ENCODE measurements at places on chromosomes 1 and 21.

- no peak for DNase-seq
Measured at GRCh38 chr1:218259800-218260199, 25.3 kb upstream of the RRP15 start.

DNA sequence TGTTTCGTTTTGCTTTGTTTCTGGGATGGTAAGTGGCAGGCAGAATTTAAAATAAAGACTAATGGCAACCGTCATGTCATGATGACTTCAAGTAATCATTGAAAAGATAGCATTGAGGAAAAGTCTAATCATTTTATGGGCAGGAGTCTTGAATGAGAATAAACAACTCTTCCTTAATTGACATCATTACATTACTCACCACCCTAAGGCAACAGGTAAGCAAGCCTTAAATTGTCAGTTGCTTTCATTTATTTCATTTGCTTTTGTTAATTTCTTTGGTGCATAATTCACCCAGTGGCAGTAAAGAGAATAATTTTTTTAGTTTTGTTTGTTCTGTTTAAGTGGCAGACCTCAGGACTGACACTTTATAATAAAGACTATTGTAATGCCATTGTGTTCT, 669.0 kb downstream of the RWDD3 start:
- DNase-seq, result no peak

DNA sequence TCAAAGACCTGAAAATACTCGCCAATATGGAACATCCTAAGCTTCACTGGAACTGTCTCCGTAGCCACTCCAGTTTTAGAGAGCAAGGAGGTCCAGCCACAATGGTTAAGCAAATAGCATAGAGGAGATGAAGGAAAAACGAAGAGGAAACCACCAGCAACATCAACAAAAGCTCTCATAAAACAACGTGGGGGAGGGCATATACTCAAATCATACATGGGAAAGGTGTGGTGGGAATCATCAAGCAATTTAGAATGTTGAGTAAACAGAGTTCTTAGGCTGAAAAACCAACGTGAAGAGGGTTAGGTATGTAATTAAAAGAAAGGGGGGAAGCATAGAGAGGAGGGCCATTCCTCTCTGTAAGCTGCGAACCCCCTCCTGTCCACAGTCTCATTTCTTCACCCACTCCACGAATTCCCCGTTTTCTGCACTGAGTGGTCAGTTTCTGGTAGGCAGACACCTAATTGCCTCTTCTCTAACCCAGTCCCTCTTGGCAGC, 1.0 kb downstream of the TMEM59 start:
- DNase-seq, result no peak

- no peak for DNase-seq
Measured at GRCh38 chr1:42966688-42967612, 8.3 kb upstream of the SLC2A1 start.

- no peak for DNase-seq
Measured at GRCh38 chr1:20376171-20376570, 85.5 kb downstream of the VWA5B1 start.

GRCh38 chr1:110538075-110538474, 19.1 kb upstream of the KCNA10 start:
- DNase-seq, result no peak

DNA sequence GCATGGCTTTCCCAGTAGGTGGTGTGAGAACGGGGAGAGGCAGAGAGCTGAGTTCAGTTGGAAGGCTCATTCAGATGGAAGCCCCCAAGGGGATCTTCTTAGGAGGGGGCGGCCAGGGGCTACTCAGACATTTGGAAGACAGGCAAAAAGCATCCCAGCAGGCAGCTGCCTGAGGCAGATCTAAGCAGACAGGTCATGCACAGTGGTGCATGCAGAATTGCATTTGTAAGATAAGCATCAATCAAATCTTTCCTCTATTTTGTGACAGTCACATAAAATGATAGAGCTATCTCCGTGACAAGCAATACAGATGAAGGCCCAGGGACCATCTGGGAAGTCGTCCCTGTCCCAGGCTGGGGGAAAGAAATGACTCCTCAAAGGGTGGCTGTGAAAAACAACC, 3.8 kb downstream of the RAB3B start:
- no peak for DNase-seq

GRCh38 chr1:84883286-84883685, 9.7 kb downstream of the LPAR3 start:
- DNase-seq, result no peak

DNA sequence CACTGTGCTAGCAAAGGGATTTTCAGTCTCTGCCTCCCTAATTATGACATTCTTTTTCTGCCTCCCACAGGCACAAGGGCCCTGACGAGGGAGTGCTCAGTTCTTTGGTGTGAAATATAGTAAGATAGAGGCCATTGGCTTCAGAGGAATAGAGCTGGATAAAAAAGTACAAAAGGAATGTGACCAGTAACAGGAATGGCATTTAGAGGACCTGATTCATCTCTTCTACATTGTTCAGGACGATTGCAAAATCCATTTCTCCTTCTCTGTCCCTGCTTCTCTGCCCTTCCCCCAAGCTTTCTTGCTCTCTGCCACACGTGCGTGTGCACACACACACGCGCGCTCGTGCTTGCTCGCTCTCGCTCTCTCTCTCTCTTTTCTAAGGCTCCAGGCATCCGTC, 668.2 kb downstream of the KIF26B start:
- DNase-seq, result no peak

DNA sequence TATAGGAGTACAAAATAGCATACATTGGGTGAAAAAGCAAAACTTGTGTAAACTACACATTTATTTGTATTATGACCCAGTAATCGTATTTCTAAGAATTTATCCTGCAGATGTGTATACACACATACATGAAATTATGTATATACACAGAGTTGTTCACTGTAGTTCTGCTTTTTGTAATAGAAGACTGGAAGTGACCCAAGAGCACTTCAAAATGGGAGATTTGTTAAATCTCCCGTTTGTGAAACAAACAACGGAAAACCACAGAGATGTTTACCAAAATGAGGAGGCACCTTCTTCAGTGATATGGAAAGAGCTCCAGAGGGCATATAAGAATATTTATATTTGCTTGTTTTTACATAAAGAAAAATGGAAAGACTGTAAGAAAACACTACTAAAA, 18.0 kb upstream of the MNDA start:
- no peak for DNase-seq

- DNase-seq, result no peak
Measured at GRCh38 chr1:221517961-221518360, 223.9 kb downstream of the DUSP10 start.

DNA sequence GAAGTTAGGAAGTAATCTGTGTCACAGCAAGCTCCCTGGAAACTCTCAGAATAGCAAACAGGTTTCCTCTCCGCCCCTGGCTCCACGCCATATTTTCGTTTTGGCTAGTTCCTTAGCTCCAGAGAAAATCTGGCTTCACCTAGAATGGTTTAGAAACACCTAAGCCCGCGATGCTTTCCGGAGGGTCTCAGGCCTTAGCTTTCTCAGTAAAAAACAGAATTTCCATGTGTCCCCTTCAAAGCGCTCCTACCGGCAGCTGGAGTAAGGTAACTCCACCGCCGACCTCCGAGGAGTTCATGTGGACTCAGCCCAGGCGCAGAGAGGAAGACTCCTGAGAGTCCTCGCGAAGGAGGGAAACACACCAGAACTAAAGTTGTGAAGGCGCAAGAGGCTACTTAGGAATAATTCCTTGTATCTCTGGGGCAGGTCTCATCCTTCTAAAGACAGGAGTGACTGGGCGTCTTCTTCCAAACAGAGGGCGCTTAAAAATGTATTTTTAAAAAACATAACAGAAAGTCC, 406 bp downstream of the KIAA0040 start:
- no peak for DNase-seq

DNA sequence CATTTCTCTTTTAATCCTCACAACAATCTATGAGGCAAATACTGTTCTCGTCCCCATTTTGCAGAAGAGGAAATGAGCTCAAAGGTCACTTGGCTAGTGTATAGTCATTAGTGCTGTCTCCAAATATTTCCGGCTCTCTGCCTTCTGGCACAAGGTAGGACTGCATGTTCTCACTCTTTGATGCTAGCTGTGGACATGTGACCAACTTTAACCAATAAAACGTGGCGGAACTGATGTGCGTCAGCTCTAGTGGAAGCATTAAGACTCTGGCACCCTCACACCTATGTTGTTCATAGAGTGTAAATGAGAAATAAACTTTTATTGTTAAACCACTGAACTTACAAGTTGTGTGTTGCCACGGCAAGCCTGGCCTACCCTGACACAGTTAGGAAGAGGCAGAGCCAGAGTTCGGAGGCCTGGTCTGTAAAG, 5.0 kb upstream of the KIF21B start:
- no peak for DNase-seq

DNA sequence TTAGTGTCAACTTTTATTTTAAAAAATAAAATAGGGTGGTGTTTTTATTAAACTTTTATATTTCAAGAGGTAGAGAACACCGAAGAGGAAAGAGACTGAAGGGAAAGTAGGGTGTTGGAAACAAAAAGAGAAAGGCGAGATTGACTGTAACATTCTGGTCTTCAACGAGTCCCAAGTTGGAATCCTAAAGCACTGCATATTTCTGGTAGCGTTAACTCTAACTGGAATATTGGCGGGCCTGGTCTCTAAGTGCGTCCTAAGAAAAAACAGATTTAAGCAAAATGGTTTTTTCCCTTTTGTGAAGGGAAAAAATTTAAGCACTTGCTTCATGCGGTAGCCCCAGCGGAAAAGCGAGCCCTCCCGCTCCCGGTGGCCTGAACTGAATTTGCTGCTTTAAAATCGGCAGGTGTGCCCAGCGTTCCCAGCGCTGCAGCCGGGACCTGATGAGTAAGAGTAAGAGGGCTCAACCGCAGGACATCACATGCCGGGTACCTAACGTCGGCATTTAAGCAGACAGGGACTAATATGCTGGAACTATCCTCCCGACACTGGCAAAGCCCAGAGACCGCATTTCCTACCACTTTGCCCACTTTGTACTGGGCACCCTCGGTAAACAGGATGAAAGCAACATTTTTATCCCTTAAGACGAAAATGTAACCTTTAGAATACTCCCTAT, 30.5 kb upstream of the NFIA start:
- no peak for DNase-seq

DNA sequence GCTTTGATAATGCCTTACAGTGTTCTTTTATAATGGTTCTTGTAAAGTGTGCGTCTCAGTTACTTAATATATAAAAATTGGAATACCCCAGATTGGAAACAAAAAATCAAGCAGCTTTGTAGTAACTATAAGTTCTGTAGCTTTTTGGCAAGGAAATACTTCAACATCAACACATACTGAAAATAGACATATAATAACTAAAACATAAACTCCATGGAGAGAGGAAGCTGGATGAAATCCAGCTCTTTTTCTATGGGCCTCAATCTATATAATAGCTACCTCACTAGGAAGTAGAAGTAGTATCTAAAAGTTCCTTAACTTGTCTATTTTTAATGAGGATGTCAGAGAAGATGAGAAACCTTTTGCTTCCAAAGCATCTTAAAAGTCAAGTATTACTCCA, 313.3 kb upstream of the NFIA start:
- no peak for DNase-seq

- no peak for DNase-seq
Measured at GRCh38 chr1:108049178-108049819, 84.3 kb upstream of the VAV3 start.

GRCh38 chr1:112788561-112788960, 73.4 kb upstream of the PPM1J start:
- DNase-seq, result no peak

DNA sequence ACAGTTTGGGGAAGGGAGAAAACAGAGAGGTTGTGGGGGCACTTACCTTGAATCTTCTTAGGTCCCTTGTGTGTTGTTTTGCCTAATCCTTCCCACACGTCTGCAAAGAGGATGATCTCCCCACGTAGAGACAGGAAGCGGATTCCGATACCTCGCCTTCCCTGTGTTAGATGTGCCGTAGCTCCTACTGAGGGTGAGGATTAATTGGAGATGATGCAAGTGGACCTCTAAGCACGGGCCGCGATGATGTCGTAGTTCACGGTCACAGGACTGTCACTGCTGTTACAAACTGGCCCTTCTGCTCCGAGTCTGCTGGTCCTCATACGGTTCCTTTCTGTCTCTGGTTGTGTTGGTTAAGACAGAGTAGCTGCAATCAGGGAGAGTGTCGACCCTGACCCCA, 27.7 kb downstream of the GALNT2 start:
- no peak for DNase-seq

DNA sequence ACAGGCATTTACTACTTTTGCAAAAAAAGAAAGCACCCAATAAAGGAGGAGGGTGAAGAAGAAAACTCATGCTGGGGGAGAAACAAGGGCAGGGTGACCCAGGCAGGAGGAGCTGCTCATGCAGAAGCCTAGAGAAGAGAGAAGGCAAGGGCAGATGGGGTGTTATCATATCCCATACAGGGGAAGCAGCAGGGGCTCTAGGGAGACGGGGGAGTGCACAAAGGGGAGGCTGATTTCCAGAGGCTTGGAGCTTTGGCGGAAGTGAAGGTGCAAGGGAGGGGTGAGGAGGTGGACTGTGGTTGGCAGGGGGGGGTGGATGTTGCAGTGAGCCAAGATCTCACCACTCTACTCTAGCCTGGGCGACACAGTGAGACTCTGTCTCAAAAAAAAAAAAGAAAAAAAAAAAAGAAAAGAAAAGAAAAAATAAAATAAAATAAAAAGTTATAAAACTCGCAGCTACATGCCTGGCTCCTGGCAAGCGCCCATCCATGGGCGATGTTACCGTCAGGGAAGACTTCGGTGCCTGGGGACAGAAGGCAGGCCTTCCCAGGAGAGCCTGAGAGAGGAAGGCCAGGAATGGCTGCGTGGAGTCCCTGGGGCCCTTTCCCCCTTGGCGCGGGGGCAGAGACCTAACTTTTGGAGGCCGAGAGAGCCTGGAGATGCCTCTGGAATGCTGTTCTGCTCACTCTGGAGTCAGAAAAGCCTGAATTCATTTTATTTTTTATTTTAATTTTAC, 3.3 kb upstream of the FCN3 start:
- DNase-seq, result no peak

- no peak for DNase-seq
Measured at GRCh38 chr1:239826211-239826610, 265.5 kb upstream of the FMN2 start.

GRCh38 chr1:198179556-198179981, 22.8 kb downstream of the NEK7 start:
- DNase-seq, result no peak

GRCh38 chr1:145716641-145717345, 2.5 kb upstream of the CD160 start:
- DNase-seq, result no peak

- no peak for DNase-seq
Measured at GRCh38 chr1:91173346-91173890, 151.6 kb upstream of the ZNF644 start.

DNA sequence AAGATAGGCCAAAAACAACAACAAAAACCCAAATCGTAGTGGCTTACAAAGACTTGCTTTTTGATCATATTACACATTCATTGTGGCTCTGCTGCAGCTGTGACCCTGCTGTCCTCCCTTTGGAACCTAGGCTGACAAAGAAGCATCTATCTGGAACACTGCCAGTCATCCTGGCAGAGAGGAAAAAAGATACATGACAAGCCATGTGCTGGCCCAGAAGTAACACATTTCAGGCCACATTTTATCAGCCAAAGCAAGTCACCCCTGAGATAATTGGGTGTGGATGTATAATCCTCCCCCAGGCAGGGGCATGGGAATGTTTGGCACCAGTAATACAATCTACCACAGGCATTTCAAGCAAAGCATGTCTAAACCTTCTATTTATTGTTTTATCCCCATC, 37.2 kb upstream of the AGO1 start:
- DNase-seq, result no peak
